NCI-H146 (cell line): ENCODE measurements at places on chromosomes 2 and 18.

DNA sequence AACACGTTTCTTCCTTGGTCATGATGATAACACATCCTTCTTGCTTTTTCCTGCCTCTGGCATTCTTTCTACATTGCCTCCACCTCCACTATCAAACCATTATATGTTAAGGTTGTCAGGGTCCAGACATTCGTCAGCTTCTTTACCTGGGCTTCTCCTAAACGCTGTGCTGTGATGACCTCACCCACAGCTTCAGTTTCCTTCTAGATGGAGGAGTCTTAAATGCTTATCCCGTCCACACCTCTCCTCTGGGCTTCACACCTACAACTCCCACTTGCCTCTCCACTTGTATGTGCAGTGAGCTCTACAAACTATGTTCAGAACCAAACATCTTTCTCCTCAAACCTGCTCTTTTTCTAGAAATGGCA is 666 bp upstream of the STAT1 start:
- DNase-seq: peak; percentile 18

GRCh38 chr2:7437141-7437540 is 519.9 kb downstream of the RNF144A start:
- DNase-seq: no peak

GRCh38 chr2:235746257-235746934 is 252.6 kb downstream of the AGAP1 start:
- peak; percentile 69 for DNase-seq

- DNase-seq: no peak
Measured at GRCh38 chr2:232097260-232097659, 135.7 kb downstream of the DIS3L2 start.

GRCh38 chr2:110979471-110980338 is 141.0 kb upstream of the BCL2L11 start:
- DNase-seq: peak; percentile 73

- DNase-seq: peak; percentile 6
Measured at GRCh38 chr2:166167449-166167848, 39.6 kb upstream of the SCN1A start.

DNA sequence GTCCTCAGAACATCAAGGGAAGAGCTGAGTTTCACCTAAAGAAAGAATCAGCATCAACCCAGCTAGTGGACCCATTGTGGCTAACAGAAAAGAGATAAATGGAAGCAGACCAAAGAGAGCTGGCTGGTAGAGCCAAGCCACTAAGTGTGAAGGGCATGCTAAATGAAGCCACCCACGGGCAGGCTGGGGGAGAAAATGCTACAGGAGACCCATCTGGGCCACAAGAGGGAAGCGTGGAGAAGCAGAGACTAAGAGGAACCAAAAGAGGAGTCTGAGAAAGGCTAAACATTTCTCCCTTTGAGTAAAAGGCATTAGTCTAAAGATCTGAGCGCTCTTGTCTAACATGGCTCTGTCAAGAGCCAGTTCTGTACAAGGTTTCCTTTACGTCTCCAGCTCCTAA is 15.8 kb downstream of the CWC22 start:
- peak; percentile 14 for DNase-seq

GRCh38 chr2:86416146-86416545 is 25.0 kb upstream of the KDM3A start:
- DNase-seq: no peak

- DNase-seq: no peak
Measured at GRCh38 chr2:190948671-190949070, 65.3 kb downstream of the STAT1 start.

- peak; percentile 32 for DNase-seq
Measured at GRCh38 chr18:48884306-48884705, 66.5 kb downstream of the SMAD7 start.

DNA sequence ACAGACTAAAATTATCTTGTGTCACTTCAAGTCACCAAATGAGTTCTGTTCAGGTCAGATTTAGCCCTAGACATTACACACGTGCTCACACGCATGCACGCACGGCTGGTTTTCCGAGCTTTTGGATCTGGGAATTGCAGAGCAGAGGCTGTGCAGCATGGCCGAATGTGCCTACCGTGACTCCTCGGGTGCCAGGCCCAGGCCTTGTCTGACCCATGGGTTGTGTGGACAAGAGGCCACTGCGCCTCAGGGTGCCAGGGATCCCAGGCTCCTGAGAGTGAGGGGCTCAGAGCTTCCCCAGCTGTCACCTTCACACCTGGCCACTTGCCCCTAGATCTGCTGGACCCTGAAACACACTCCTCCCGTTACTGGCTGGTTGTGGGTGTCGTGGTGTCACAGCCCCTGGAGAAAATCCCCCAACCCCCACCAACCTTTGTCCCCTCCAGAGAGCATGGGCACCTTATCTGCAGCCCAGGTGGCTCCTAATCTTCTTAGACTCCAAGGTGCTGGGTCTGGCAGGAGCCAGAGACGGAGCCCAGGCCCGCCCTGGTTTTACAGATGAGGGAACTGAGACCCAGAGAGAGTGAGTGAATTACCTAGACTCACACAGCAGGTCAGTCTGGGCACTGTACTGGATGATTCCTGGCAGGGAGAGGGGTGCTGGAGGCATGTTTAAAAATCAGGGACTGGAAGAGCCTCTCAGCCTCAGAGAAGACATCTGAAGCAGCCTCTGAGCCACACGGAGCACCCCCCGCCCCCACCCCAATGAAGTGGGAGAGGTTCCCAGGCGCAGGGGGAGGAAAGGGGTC is 56.8 kb downstream of the ATOH8 start:
- no peak for DNase-seq

- no peak for DNase-seq
Measured at GRCh38 chr2:147642765-147643164, 202.1 kb upstream of the ACVR2A start.

- DNase-seq: peak; percentile 23
Measured at GRCh38 chr2:2707206-2707991, 376.3 kb upstream of the MYT1L start.

GRCh38 chr18:55073834-55074233 is 114.6 kb upstream of the CCDC68 start:
- DNase-seq: no peak

GRCh38 chr2:145728511-145728910 is 1208.6 kb upstream of the ZEB2 start:
- no peak for DNase-seq

DNA sequence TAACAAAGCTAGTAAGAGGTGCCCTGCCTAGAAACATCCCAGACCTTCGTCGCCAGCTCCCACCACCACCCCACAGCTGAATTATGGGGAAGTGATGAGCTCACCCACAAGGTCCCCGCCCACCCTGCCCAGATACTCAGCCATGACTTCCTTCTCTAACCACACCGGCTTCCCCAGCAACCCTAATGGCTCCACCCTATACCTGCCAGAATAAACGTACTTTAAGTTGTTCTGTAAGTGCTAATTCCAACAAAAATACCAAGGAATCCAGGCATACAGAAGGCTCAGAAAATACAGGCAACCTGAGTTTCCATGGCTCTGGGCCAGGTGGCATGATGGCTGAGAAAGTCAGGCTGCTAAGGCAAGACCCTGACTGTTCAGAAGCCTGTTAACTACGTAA is 39.1 kb downstream of the TMEM163 start:
- DNase-seq: no peak

- DNase-seq: no peak
Measured at GRCh38 chr2:124201713-124202112, 176.6 kb downstream of the CNTNAP5 start.

DNA sequence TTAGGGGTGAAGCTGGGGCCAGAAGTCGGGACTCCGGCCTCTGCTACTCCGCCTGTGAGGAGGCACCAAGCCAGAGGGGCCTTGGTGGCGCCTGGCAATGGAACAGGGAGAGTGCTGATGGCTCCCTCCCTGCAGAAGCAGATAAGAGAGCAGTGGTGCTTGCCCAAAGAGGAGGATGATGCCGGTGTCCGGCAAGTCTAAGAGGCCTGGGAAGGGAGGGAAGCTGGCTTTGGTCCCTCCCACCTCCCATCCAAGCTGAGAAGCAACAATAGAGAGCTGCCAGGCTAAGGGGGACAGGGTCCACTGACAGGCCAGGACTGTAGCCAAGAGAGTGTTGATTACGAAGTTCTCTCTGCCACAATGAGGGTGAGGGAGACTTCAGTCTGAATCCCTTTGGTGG is 479.5 kb downstream of the TNS1 start:
- no peak for DNase-seq

- DNase-seq: peak; percentile 75
Measured at GRCh38 chr2:40243581-40244187, 208.2 kb downstream of the SLC8A1 start.
